RPMI7951 (cell line): ENCODE measurements at places on chromosomes 6 and 20. TPM values are rescaled to one million over a fixed set of nuclear protein-coding genes. Genes with fewer than 3 reads are reported as not detected.

C20orf202 gene
- not detected in 2 replicates for total RNA-seq

SLC13A3 gene
- 1.7 and 4.1 TPM in 2 replicates for total RNA-seq

ADGRB3 gene
- under 0.01 TPM in 1 of 2 replicates, not detected in the other for total RNA-seq

DPPA5 gene
- total RNA-seq: not detected in 2 replicates

GPX5 gene
- total RNA-seq: not detected in 2 replicates

HLA-DRB5 gene
- not detected in 2 replicates for total RNA-seq

ADGRF1 gene
- total RNA-seq: 0.24 and 0.39 TPM in 2 replicates

SNRPB2 gene
- total RNA-seq: 133 and 174 TPM in 2 replicates

RAET1L gene
- not detected in 2 replicates for total RNA-seq

EDN1 gene
- total RNA-seq: 0.72 and 0.88 TPM in 2 replicates

APOM gene
- total RNA-seq: 2.5 and 3.4 TPM in 2 replicates

OVOL2 gene
- total RNA-seq: not detected in 2 replicates

DDX43 gene
- not detected in 2 replicates for total RNA-seq

COL21A1 gene
- total RNA-seq: 0.39 and 0.48 TPM in 2 replicates

IFNGR1 gene
- 43.7 and 55.2 TPM in 2 replicates for total RNA-seq

TSPO2 gene
- total RNA-seq: not detected in 2 replicates

VSTM2L gene
- 0.48 and 3.2 TPM in 2 replicates for total RNA-seq

SKIC2 gene
- 30.4 and 36.5 TPM in 2 replicates for total RNA-seq

PM20D2 gene
- total RNA-seq: 8.1 and 8.7 TPM in 2 replicates

EFCAB8 gene
- total RNA-seq: 0.10 and 1.1 TPM in 2 replicates

SYCP2 gene
- 6.2 and 10.1 TPM in 2 replicates for total RNA-seq

NFATC2 gene
- 3.0 and 3.4 TPM in 2 replicates for total RNA-seq

TSHZ2 gene
- total RNA-seq: 0.12 TPM in 1 of 2 replicates, not detected in the other

HLA-DMB gene
- total RNA-seq: 2.5 and 3.1 TPM in 2 replicates

LPIN3 gene
- total RNA-seq: 4.5 and 6.0 TPM in 2 replicates

MYH7B gene
- total RNA-seq: not detected in 2 replicates

ZNF391 gene
- 2.5 and 3.7 TPM in 2 replicates for total RNA-seq

VGLL2 gene
- total RNA-seq: not detected in 2 replicates

SNAP25 gene
- total RNA-seq: 31.3 and 42.7 TPM in 2 replicates

MMP24 gene
- 0.59 and 0.96 TPM in 2 replicates for total RNA-seq

LTB gene
- not detected in 2 replicates for total RNA-seq
